ENCODE measurements at places on chromosomes 5 and 9.

GRCh38 chr9:18473652-18474279 lies at the start of gene ADAMTSL1:
Gene ADAMTSL1, plus strand, starts transcription at chr9:18474153. Its CDS starts 80 bp downstream, at chr9:18474233.
- no peak for DNase-seq

GRCh38 chr9:4297786-4298254 lies 2.0 kb downstream of the GLIS3 start:
- no peak for DNase-seq

DNA sequence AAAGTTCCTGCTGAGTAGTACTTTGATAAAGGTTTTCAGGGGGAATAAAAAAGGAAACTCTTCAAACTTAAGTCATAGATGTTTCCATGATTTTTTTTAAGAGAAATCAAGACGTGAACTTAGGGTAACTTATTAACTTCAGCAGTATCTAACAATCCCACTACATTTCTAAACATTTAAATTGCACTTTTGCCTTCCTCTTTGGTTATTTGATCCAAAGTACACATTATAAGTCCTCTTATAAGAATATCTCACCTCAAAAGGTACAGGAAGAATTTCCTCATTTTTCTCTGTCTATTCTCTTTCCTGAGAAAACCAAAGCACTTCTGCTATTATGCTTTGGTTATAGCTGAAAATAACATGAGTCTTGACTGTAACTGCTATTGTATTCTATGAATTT lies 7.9 kb downstream of the PTPRD start:
- DNase-seq, result no peak

- DNase-seq, result no peak
Observed at GRCh38 chr5:177984584-177985206, 11.3 kb downstream of the PROP1 start.

GRCh38 chr9:16869131-16869881 lies 1.2 kb downstream of the BNC2 start:
- DNase-seq, result no peak

- DNase-seq, result no peak
Observed at GRCh38 chr5:84411832-84412605, 27.3 kb upstream of the EDIL3 start.

GRCh38 chr5:143674469-143674786 lies 137.5 kb upstream of the HMHB1 start:
- no peak for DNase-seq

DNA sequence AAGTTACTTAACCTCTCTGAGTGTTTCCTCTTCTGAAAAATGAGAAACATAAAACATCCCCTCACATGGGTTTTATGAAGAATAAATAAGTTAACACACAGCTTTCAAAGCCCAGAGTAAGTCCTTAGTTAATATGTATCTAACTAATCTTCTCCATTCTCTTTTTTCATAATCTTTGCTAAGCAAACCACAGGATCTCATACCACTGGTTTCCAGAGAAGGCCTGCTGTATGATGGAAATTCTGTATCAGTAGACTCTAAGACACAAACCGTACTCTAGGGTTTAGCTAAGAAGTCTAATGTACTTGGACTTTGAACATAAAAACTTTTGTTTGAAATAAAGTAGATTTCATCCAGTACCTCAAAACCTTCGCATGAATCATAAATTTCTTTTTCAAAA lies 307.9 kb downstream of the SPOCK1 start:
- no peak for DNase-seq

- DNase-seq, result no peak
Observed at GRCh38 chr9:70881333-70881732, 240.1 kb downstream of the TRPM3 start.

- no peak for DNase-seq
Observed at GRCh38 chr5:178786859-178787499, 56.5 kb upstream of the ZNF354A start.

DNA sequence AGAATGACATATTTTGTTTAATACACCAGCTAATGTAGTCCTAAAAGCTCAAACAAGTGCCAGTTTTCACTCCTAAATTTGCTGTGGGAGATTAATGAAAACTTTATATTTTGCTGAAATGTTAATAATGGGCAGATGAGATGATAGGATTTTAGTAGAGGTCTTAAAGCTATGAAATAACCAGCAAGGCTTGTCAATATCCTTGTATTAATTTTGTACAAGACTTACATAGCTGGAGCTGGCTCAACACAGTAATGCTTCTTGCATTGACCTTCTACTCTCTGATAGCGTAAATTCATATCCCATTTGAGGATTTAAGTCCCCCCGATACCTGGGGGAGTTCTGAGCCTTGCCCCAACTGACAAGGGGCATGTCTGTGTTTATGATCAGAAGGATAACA lies 219.2 kb downstream of the MAPKAP1 start:
- DNase-seq, result no peak

- DNase-seq, result no peak
Observed at GRCh38 chr9:95102572-95102971, 214.9 kb downstream of the FANCC start.

- no peak for DNase-seq
Observed at GRCh38 chr9:119114681-119115080, 254.6 kb downstream of the BRINP1 start.

DNA sequence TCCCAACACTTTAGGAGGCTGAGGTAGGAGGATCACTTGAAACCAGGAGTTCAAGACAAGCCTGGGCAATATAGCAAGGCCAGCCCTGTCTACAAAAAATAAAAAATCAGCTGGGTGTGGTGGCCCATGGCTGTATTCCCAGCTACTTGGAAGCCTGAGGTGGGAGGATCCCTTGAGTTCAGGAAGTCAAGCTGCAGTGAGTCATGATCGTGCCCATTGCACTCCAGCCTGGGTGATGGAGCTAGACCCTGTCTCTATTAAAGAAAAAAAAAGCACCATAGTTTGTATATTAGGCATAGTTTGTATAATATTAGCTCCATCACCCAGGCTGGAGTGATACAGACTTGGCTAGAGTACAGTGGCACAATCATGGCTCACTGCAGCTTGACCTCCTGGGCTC lies 9.6 kb upstream of the NME5 start:
- no peak for DNase-seq

DNA sequence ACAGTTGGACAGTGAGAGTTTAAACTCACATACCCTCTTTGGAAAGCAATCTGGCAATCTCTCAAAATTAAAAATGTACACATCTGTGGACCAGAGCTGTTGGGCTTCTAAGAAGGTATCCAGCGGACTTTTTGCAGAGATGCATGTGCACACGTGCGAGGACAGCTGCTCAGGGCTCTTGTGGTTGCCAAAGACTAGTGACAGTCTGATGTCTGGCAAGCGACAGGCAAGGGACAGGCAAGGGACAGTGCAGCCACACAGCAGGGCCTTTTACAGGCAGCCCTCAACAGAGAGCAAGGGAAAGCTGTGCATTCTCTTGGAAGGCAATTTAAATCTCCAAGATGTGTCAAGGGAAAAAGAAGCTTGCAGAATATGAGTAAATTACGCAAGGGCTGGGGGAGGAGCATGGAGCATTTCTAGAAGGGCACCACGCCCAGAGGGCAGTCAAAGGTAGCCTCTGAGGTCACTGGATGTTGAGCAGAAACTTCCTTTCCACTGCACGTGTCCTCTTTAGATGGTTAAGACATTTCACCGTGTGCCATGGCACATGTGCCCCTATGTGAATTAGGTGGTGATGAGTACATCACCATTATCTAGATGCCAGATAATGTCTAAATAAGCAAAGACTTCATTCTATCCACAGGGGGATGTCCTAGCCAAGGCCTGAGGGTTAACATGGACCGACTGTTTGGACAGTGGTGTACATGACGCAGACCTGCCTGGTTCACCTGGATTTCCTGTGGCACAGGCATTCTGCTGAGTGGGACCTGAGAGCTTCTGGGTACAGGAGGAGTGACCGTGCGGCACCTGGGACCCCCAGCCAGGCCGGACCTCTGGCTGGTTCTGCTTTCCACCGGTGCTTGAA lies 9.1 kb downstream of the GFPT2 start:
- no peak for DNase-seq

- DNase-seq, result no peak
Observed at GRCh38 chr9:128246471-128246870, 29.3 kb downstream of the GOLGA2 start.

DNA sequence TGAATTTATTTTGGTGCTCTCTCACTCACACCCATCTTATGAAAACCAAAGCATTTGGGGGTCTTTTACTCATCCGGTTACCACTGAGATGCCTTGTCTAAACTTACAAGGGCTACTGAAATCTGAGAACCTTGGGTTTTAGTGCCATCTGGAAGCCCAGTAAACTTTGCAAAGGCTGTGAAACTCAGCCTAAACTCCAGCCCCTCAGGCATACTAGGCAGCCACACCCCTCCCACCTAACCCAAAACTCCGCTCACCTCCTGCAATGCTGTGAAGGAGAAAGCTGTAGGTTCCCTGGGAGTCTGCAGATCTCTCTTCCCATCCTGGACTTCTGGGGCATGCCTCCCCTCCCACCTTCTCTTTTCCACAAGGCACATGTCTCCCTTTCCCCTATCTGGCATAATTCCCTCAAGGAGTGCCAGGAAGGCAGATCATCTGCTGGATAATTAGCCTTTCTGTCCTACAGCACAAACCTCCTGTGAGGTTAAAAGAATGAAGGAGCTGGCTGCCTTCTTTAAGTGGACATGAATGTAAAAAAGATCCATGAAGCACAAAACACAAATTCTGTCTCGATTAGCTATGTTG lies 71.5 kb upstream of the ANXA1 start:
- DNase-seq, result no peak

DNA sequence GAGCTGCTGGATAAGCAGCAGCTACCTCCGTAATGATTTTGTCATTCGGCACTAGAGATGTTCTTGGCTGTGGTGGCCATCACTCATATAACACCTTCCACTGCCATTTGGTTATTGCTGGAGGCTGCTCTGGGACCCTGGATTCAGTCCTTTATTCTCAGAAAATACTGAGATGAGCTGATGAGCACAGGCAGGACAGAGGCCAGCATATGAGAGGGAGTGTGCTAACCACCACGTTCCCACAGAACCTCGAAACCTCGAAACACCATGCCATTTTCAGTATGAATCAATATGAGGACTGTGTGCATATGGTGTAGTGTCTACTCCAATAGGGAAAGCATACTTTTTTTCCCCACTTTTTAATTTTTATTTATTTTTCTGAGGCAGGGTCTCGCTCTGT lies 56.6 kb downstream of the ADAM19 start:
- DNase-seq, result no peak

Data from NCI-H1436 (cell line).